ENCODE measurements at places on chromosomes 7 and 10.

DNA sequence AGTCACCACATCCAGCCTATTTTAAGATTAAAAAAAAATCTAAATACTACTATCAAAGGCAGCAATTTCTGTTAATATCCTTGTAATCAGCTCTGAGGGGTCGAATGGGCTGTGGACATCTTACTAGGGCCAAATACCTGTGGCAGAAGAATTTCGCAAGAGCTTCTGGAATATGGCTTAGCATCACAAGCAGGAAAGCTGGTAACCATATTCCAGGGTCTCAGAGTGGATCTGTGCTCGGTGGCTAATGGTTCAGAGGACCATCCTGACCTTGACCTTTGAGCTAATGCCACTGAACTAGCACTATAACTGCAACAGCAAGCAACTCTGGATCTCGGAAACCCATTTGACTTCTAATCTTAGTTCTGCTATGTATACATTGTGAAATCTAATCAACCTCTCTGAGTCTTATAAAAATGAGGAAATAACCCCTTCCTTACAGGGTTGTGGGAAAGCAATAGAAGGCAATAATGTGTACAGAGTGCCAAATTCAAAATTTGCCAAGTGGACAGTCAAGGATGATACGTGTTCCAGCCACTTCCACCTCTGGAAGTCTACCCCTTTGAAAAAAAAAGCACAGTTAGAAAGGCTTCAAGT, 65.5 kb downstream of the CYP26A1 start:
- no peak for DNase-seq

- DNase-seq, result no peak
Measured at GRCh38 chr7:116405810-116406209, 93.7 kb upstream of the CAV2 start.

DNA sequence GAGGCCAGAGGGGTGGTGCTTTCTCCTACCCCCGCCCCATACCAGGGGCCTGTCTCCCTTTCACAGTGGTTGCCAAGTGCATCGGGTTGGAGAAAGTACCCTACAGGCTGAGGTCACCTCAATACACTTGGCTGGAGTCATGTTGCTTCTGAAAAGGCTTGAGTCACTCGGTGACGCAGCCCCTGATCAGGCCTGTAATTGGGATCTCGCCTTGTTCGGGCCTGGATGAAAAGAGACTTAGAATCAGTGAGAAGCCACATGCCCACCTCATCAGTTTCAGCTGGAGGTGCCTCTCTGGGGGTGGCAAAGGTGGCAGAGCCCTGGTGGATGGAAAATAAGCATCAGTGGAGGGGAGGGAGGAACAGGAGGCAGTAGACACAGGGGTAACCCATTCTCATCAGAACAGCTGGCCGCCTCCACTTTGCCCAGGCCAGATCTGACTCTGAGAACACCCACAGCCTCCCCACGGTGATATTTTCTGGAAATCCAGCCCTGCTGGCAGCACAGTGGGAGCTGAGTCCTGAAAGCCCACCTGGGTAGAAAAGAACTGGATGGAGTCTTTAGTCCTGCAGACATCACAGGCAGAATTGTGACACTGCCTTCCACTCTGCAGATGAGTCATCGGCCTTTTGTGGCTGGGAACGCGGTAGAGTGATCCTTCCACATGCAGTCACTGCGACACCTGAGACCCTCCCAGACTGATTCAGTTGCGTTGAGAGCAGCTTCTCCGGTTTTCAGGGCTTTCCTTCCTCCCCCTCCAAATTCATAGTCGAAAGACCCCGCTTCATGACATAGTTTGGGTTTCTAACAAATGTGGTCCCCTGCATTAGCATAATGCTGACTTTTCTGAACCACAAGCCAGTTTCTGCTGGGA, 108.0 kb downstream of the GRK5 start:
- peak; percentile 44 for DNase-seq

GRCh38 chr7:108063520-108063933, 60.6 kb upstream of the LAMB1 start:
- no peak for DNase-seq

- DNase-seq, result no peak
Measured at GRCh38 chr10:85558533-85558932, 808.1 kb downstream of the GRID1 start.

GRCh38 chr10:47026301-47027107, 115.3 kb downstream of the PTPN20 start:
- no peak for DNase-seq

GRCh38 chr7:87476179-87476557, 688 bp upstream of the ABCB4 start:
- DNase-seq, result no peak

- no peak for DNase-seq
Measured at GRCh38 chr10:76451911-76452310, 1020.5 kb downstream of the LRMDA start.

DNA sequence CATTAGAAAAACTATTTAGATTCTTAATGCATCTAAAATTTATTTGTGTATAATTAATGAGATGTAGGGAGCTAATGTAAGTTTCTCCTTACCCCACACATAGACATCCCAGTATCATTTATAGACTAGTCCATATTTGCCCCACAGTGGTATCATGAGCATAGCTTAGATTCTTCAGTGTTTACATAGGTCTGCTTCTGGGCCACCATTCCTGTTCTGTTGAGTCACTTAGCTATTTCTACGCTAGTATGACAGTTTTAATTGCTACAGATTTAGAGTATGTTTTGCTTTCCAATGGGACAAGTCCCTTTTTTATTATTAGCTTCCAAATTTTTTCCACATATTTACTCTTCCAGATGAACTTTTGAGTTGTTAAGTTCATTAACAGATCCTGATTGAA, 69.4 kb downstream of the MCMBP start:
- no peak for DNase-seq

DNA sequence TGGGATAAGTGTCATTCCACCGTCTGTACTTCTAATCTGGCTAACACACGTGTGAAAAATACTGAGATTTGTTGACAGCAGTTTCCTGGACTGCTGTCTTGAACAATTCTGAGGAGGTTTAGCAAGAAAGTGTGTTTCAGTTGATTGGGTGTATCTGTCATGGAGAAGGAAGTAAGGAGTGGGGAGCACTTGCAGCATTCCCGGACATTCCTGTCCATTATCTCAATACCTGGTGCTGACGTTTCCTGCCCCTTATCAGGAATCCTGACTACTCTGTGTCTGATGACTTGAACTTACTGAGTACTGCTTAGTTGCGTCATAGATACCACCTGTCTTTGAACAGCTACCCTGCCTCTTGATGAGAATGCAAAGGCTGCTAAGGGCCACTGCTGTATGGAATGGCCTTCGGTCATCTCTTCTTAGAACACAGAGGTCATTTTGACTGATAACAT, 72.0 kb upstream of the VKORC1L1 start:
- DNase-seq, result no peak

DNA sequence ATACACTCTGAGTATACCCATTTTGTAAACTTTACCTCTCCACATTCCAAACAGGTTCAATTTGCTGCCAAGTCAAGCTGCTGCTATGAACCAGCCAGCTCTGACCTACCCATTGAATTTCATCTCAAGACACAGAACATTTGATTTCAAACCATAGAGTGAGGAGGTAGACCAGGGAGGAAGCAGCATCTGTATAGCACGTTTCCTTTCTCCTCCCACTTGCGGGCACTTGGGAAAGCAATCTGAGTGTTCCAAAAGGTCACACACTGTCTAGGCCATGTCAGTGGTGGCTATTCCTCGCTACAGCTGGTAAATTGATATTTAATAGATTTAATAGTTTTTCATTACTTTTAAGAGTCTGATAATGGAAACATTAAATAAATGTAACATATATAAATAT, 147.8 kb upstream of the EEPD1 start:
- DNase-seq, result no peak
